M059J (cell line): ENCODE measurements at places on chromosomes 3 and 15.

DNA sequence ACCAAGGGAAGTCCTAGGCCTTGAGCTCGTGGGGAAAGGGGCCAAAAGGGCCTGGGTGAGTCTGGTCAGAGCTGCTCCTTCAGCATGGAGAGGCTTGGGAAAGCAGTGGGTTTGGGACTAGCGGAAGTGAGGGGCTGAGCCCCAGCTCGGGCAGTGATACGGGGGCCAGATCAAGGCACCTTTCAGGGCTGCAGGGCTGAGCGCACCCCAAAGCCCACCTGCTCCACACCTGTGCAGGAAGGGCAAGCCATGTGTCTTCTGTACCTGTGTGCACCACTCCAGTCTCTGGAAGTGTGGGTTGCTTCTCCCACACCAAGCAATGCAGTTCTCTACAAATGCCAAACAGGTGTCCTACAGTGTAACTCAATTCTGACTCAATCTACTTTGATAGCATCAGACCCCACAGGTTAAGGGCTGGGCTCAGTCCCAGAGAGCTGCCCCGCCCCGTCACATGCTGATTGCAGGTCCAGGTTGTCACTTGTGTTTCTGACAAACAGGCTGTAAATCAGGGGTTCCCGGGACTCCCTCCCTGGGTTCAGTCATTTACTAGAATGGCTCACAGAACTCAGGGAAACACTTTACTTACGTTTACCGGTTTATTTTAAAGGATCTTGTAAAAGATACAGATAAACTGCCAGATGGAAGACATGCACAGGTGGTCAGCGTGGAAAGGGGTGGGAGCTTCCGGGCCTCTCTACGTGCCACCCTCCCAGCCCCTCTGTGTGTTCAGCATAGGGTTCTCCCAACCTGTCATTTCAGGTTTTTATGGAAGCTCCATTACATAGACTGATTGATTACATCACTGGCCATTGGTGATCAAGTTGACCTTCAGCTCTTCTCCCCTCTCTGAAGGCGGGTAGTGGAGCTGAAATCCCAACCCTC, 28.8 kb upstream of the KLF13 start:
- no peak for DNase-seq

DNA sequence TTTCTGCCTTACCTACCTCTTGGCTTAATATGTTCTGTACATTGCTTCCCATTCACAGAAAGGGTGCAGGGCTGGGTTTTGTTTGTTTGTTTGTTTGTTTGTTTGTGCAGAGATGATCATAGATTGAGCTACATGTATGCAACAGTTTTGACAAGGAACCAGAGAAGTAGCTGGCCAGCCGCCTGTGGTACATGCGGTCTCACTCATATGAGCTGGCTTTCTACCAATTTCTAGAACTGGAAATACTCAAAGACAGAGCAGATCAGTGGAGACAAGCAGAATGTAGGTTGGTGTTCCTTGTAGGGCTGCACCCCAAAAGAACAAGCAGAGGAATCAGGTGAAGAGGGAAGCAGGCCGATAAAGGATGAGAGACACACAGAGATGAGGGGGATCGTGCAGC, 502.7 kb downstream of the SOX2 start:
- no peak for DNase-seq

DNA sequence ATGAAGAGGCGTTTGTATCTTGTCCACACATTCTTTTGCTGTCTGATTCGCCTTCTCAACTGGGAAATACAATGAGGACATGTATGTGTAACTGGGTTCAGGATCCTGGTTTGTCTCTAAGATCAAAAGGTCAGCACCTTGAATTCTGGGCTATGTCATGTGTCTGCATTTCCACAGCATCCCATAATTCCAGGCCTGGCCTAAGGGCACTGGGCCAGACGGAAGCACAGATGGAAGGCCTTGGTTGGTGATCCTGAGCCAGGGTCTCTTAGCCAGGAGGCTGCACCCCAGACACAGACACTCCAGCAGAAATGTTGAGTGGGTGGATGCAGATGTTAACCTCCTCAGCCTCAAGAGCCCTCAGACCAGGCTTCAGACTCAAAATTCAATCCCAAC, 23.7 kb upstream of the HERC1 start:
- no peak for DNase-seq

- DNase-seq, result peak; percentile 89
Measured at GRCh38 chr3:174330303-174330702, 528.8 kb upstream of the NAALADL2 start.

DNA sequence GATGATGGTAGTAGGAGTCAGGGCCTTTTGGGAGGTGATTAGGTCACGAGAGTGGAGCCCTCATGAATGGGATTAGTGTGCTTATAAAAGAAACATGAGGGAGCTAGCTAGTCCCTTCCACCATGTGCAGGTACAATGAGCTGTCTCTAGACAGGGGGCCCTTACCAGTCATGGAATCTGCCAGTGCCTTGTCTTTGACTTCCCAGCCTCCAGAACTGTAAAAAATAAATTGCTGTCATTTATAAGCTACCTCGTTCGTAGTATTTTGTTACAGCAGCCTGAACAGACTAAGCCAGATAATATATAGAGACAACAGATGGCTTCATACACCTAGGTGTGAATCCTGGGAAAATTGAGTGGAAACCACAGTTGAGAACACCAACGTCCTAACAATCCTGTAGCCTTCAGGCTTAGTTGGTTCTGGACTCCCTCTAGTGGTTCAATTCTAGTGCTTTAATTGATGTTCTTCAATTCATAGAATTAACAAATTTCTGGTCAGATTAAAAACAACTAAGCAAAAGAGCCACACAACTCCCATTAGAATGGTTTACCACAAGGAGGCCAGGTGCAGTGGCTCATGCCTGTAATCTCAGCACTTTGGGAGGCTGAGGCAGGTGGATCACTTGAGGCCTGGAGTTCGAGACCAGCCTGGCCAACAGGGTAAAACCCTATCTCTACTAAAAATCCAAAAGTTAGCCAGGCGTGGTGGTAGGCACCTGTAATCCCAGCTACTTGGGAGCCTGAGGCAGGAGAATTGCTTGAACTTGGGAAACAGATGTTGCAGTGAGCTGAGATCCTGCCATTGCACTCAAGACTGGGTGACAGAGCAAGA, 21.3 kb upstream of the GATM start:
- DNase-seq, result peak; percentile 62

GRCh38 chr15:23734862-23735261, 47.8 kb upstream of the NDN start:
- no peak for DNase-seq

GRCh38 chr15:68682330-68682729, 103.5 kb downstream of the CORO2B start:
- no peak for DNase-seq

GRCh38 chr15:80576519-80577090, 118.5 kb upstream of the ABHD17C start:
- DNase-seq, result no peak

DNA sequence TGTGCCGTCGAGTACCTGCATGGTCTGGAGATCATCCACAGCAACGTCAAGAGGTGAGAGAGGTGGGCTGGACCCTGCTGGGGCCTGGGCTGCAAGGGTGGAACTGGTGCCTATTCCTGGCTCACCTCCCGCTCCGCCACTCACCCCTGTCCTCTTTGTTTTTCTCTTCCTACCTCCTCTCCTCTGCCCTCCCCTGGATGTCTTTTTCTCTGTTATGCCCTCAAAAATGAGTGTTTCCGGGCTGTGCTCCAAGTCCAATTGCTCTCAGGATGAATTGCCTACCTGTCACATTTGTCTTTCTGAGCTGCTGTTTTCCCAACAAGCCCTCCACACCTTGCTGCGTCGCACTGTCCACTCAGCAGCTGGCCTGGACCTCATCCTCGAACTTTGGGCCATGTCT, 28.5 kb upstream of the TATDN2 start:
- peak; percentile 28 for DNase-seq

GRCh38 chr3:134516905-134517304, 31.0 kb downstream of the CEP63 start:
- DNase-seq, result no peak

- no peak for DNase-seq
Measured at GRCh38 chr3:15467227-15468181, 40.1 kb downstream of the EAF1 start.

- peak; percentile 15 for DNase-seq
Measured at GRCh38 chr15:77671362-77672056, 38.8 kb upstream of the LINGO1 start.
